ENCODE measurements at places on chromosomes 2 and 18.

GRCh38 chr18:45024357-45025088, 343.8 kb downstream of the SETBP1 start:
- no peak for DNase-seq

DNA sequence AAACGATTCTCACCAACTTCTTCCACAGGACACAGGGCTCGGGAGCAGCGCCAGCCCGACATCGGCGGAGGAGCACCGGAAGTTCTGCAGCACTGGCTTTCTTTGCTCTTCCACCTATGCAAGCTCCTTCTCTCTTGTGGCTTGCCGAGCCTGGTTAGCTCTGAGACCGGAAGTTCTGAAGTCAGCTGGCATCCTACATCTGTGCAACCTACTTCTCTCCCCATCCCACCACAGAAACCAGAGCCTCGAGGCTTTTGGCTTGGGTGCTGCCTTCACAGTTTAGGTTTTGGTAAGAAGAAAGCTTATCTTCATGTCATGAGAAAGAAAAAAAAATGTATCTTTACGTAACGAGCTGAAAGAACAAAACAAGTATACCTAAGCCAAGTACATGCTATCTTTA, 111.7 kb downstream of the ANKRD44 start:
- DNase-seq: no peak

DNA sequence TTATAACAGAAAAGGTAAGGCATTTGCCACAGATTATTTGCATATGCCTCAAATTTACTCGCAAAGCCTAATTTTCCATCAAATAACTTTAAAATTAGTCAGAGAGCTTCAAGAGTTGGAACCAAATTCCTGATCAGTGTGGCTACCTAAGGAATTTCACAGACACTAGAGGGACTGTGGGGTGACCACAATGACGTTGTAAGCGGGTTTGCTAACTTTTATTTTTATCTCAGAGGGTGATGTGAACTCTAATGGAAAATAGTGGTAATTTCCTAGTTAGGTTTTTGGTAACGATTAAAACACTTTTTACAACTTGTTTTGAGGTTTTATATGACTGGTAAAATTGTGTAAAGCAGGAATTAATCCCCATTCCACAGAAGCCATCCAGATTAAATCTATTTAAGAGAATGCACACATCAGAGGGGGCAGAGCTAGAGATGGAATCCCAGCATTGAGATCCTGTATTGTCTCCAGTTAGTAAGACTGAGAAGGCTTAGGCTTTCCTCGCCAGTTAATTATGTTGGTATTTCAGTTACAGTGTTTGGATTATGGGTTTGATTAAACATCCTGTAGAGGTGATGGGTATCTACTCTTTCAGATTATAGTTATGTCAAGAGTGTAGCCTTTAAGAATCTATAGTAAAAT, 129.0 kb downstream of the GPD2 start:
- DNase-seq: peak; percentile 73

DNA sequence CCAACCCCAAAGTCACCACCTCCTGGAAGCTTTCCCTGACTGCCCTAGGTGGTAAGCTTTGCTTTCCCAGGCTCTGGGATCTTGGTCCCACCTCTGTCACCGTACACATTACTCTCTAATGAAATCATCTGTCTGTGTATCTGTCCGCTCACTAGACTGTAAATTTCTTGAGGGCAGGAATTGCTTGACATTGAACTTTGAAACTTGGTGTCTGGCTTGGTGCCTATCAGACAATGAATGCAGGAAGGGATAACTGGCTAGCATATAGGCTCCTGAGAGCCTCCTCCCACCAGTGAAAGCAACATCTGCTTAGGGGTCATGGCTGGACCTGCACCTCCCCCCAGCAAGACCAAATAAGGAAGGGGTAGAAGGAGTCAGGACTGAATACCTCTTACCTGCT, 155.7 kb downstream of the TNS1 start:
- no peak for DNase-seq

DNA sequence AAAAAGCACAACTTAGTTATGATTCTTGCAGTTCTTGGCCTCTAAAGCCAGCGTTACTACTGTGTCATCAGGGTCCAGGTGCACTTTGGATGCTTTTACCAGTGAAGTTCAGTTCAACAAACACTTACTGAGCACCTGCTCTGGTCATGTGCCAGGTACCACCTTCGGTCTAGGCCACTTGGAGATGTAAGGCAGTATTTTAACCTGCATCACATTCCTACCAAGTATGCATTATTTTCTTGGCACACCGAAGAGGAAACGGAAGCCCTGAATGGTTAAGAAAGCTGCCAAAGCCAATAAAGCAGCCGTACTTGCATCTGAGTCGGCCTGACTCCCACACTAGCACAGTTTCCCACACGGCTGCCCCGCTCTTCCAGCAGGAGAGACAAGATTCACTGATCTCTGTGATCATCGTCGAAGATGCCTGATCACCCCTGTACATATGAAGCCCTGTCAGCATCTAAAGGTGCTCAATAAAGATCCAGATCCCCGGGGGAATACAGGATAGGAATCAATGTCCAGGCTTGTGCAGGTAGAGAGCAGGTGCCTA, 427.1 kb downstream of the EIPR1 start:
- DNase-seq: no peak

DNA sequence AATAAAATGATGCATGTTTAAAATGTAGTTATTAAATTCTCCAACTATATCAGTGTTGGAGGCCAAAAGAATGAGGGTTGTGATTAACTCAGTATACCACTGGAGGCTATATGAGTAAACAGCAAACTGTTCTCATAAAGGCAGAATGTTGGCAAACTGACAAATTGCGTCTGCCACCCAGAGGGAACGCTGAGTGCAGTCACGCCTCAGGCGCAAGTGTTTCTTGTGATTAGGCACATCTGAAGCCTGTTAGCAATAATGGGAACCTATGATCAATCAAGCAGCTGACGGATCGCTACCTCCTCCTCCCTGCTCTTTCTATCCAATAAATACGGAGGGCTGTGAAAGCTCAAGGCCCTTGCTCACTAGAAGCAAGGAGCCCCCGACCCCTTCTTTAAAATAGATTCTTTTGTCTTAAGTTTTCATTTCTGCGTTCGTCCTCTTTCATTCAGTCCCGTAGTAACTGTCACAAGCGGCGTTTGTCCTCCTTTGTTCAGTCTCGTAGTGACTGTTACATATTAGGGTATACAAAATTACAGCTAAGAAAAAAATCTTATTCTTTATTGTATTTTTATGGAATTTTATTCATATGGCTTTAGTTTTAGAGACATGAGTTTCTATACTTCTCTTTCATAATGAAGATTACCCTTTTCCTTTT, 16.3 kb upstream of the RMND5A start:
- DNase-seq: peak; percentile 18

GRCh38 chr2:238966072-238966937, 118.4 kb downstream of the TWIST2 start:
- DNase-seq: no peak

DNA sequence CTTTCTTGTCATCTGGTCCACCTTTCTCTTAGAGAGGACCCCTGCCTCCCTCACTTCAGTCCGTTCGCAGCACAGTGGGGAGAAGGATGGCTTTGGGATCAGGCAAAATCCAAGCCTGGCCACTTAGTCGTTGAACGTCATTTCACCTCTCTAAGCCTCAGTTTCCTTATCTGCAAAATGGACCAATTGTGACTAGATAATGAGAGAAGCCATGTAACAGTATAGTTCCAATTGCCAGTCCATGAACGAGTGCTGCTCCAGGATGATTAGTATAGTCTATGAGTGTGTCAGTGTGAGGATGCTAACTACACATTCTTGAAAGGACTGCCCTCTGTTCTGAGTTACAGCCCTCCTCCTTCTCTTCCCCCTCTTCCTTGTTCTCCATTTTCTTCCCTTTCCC, 1.1 kb downstream of the INHA start:
- no peak for DNase-seq

DNA sequence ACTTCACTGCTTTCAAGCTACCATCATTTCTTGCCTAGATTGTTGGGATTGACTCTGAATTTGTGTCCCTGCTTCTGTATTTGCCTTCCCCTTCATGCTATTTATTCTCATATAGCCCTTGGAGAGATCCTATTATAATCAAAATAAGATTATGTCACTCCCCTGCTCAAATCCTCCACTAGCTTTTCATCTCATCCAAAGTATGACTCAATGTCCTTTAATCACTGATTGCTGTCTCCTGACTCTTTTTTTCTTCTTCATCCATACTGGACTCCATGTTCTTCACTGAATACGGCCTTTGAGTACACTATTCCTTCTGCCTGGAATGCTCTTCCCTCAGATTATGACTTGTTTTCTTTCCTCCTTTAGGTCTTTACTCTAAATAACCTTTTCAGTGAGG, 5.0 kb downstream of the RBKS start:
- DNase-seq: peak; percentile 24
